ENCODE measurements at places on chromosomes 5 and 9.

DNA sequence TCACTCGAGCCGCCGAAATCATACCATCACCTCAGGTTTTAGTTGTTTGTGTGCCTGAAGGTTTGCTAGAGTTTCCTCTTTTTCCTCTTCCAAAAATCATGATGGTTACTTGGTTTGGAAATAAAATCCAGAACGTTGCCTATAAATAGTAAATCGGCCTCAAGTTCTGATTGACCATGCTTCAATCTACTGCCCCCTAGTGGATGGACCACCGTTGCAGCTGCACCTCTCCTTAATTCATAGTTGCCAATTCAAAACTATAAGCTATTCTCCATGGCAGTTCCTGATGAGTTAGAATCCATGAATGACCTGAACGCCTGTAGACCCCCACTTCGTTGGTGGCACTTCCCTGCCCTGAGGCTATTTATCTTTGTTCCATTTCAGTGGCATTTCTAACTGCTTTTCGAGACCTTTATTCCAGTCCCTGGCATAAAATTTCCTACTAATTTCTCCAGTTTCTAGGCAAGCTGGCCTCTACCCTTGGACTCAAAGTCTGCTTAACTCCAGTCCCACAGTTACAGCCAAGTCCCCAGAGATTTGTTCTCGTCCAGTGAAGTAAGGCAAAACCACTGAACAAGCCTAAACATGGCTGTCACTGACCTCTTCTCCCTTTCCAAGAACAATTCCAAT, 422.6 kb downstream of the EFNA5 start:
- DNase-seq = peak; percentile 35

- no peak for DNase-seq
These were observed 14.6 kb downstream of the MAP1B start for GRCh38 chr5:72121780-72122445.

GRCh38 chr9:105330755-105331154, 86.3 kb downstream of the SLC44A1 start:
- DNase-seq = no peak

DNA sequence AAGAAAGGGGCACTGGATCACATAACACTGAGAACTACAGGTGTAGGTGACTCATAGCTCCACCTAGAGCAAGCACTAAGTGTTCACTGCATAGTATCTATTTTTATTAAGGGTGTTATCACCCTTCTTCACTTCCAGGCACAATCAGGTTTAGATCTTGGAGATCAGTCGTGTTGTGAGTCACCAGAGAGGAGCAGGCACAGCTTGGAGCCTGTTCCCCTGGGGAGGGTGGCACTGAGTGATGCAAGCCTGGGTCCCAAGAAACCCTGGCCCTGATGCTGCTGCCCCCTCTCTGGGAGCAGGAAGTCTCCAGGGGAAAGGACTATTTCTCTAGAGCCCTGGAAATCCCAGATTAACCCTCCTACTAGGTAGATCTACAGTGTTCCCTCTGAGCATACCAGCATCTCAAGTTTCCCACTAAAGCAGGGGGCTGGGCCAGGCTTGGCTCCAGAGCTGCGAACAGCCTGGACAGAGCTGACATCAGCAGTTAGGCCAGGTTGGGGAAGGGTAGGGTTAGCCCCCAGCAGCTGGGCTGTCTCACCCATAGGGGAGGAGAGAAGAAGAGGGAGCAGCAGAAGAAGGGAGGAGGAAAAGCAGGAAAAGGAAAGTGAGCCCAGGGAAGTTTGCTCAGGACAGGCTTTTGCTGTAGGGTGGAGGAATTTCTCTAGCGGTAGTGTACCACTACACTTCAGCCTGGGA, 28.1 kb upstream of the SPINK4 start:
- no peak for DNase-seq
